NCI-H510A (cell line): ENCODE measurements at places on chromosomes 5 and 9.
A peak's percentile ranks its signal among the peaks of the same experiment; 100 is the strongest.

- DNase-seq: no peak
Measured at GRCh38 chr9:37424204-37424685, 1.7 kb downstream of the GRHPR start.

- DNase-seq: no peak
Measured at GRCh38 chr5:132294728-132295504, 722 bp downstream of the SLC22A4 start.

DNA sequence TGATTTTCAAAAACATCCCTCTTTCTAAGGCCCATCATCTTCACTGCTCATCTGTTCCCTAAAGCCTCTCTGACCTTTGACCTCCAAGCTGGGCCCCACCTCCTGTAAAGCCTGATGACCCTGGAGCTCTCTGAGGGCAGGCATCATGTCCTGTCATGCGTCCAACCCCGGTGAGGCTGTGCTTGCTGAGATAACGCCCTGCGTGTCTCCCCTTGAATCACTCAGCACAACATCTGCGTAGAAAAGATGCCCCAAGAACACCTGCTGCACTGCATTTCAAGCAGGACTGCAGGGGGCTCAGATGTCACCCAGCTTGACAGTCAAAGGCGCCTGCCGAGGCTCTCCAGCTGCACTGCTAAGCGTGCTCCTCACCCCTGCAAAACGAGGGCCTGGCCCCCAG is 78.0 kb downstream of the OTULIN start:
- peak; percentile 52 for DNase-seq

DNA sequence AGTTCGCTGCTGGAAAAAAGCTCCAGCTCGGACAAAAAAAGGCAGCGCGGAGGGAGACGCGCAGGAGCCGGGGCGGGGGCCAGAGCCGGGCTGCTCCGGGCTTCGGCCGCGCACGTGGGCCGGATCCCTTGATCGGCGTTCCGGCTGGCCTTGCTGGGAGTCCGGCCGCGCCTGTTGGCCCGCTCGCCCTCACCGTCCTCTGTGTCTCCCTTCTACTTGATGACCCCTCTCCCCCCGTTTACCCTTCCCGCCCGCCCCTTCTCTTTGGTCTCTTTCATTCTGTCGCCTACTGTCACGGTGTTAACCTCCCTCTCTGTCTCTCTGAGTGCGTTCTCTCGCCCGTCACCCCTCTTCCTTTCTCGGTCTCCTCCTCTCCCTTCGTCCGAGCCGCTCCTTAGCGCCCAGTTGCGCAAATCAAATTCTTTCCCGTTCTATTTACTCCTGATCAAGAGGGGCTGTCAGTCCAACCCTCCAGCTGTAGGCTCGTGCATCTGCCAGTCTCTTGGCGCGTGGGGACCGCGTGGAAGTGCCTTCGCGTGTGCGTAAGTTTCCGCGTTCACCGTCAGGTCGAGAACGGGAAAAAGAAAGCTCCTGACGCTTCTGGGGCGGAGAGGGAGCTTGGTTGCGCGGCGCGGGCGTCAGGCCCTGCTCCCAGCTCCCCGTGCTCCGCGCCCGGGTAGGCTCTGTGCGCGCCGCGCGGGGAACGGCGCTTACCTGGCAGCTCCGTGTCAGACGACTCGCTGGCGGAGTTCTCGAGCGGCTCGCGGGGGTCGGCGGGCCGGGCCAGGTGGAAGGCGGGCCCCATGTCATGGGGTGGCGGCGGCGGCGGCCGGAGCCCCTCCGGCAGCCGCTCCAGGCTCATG is 798 bp downstream of the PITX1 start:
- DNase-seq: no peak

GRCh38 chr5:134242146-134242545 is 16.3 kb upstream of the PPP2CA start:
- no peak for DNase-seq
